ENCODE measurements at places on chromosomes 7 and 10.

DNA sequence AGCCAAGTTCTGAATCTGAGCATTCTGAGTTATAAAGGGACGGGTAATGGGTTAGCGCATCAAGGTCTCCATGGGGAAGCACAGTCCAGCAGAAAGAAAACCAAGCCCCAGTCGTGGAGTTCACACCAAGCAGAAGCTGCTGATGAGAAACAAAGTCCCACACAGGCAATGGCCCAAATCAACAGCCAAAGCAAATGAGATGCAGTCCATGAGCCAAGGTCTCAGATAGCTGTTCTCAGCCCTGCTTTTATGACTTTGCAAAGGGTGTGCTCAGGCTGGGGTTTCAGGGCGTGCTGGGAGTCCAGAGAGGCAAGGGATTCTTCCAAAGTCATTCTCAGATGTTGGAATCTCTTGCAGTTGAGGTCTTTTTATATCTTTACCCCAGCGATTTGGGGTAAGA, 32.0 kb downstream of the THNSL1 start:
- no peak for DNase-seq

DNA sequence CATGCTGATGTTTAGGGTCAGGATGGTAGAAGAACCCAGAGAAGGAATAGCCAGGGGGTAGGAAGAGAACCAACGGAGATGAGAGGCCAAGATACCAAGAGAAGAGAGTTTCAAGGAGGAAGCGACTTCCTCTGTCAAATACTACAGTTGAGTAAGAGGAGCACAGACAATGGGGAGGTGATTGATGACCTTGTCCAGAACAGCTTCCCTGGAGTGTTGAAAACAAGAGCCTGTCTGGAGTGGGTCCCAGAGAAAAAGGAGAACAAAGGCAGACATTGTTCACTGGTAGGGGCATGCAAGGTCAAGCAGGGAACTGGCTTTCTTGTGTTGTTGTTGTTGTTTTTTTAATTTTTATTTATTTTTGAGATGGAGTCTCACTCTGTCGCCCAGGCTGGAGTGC, 9.6 kb upstream of the TRIM56 start:
- no peak for DNase-seq

DNA sequence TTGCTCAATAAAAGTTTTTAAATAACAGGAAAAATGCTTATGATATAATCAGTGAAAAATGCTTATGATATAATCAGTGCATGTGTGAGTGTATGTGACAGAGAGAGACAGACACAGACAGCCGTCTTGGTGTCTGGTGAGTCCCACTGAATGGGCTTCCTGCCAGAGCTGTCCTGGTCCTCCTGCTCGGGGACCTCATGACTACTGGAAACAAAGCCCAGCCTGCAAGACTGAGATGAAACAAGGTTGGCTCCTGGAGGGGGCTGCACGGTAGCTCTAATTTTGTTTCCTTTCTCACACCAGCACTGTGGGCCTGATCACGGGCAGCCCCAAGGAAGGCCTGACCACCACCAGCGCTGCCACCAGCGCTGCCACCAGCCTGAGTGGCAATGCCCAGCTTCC, 57.3 kb downstream of the NRP1 start:
- DNase-seq, result no peak

DNA sequence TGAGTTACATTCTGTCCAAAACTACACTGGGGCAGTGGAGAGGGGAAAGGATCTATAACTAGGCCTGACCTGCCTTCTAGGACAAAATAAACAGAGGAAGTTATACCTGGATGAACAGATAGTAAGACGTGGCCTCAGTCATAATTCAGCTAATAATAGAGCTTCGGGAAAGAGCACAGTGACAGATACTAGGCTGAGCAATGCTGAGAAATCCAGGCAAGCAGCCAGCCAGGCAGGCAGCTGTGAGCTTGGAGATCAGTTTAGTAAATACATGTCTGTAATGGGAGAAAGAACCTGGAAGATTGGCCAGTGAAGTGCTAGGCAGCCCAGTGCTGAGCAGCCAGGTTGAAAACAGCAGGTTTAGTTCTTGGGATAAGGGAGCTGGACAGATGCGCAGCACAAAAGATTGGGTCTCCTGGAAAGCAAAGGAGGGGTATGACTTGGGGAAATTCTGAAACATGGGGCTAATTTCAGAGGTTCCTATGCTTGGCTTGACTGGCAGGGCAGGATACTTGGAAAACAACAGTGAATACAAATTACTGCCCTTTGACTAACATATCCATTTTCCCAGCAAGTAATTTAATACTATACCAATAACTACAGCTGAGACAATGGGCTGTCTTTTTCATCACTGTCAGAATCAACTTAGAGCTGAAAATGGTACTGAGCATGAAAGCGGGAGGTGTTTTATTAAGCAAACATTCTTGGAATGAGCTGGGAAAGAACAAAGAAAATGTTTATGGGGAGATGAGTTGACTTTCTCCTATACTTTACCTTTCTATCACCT, 140.8 kb downstream of the DGKB start:
- no peak for DNase-seq

DNA sequence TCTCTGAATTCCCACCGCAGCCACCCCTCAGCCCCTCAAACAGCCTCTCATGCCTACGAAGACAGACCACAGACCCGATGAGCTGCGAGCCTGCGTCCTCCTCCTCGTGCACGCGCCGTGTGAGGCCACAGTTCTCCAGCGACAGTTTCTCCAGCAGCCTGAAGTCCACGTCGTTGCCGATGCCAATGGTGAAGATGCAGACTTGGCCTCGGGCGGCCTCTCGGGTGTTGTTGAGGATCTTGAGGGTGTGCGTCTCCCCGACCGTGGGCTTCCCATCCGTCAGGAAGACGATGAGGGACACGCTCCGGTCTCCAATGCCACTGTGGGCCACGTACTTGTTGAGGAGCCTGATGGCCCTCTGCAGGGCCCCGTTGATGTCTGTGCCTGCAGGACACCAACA, 87.1 kb downstream of the ITIH5 start:
- DNase-seq, result no peak

GRCh38 chr10:112227331-112227987, 43.9 kb upstream of the GPAM start:
- no peak for DNase-seq

DNA sequence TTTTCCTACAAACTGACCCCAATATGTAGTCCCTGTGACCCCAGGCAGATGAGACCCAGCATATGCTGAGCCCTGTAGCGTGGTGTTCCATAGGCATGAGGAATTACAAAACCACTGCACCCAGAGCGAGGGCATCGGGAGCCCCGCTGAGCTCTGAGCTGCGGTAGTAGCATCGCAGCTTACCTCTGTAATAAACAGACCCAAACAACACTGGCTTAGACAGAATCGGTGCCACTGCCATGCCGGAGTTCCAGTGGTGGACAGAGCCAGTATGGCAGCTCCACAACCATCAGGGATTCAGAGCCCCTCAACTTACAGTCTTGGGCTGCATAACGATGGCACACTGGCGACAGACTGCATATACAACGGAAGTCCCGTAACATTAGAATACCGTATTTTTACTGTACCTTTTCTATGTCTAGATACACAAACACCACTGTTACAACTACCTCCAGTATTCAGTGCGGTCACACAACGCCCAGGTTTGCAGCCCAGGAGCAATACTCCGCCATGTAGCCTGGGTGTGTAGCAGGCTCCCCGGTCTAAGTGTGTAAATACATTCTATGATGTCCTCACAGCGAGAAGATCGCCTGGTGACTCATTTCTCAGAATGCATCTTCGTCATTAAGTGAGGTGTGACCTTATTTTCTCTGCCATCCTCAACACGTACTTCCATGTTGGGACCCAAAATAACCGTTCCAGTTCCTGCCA, 68.8 kb downstream of the PROSER2 start:
- no peak for DNase-seq

- no peak for DNase-seq
Measured at GRCh38 chr10:26486304-26486703, 48.2 kb downstream of the APBB1IP start.

GRCh38 chr7:150979713-150980390, 1.7 kb upstream of the KCNH2 start:
- DNase-seq, result no peak

DNA sequence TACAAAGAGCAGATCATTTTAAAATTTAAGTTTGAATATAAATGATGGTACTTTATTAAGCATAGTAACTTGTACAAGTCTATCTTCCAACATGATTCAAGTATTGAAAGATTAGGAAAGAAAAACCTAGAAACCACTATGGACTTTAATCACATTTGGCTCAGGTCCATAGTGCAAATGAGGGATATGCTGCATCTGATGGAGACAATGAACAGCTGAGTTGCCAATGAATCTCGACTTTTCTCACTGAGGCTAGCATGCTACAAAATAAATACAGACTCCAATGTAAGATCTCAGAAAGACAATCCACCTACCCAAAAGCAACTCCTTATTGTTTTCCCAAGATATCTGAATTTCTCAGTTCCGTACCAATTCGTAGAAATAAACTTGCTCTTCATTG, 89.8 kb downstream of the SEMA3A start:
- DNase-seq, result no peak

DNA sequence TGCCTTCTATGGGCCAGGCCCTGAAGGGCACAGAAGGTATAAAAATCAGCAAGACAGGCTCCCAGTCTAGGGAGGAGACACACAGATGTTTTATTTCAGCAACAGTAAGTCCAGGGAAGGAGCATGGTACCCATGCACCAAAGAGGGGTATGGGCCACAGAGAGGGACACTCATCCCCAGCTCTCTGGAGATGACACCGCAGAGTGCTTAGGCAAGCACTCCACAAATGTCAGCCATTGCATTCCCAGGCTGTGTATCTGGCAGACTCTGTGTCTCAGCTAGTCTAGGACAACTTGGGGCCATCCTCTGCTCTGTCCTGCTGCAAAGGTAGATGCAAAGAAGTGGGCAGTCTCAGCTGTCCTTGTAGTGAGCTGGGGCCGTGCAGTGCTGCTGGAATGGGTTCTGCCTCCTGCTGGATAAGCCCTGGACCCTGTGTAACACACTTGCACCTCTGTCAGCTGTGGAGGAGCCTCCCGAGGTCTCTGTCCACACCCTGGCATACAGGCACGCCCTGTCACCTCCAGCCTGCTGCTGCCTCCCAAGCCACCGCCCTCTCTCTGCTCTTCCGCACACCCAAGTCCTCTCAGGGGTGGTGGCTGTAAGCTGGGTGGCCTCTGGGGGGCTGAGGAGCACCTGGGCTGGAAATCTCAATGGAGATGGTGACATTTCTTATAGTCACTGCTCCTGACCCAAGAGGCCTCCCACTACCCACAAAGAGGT, 57.6 kb downstream of the VOPP1 start:
- DNase-seq, result no peak

- DNase-seq, result no peak
Measured at GRCh38 chr7:126718419-126718818, 534.3 kb downstream of the GRM8 start.

- no peak for DNase-seq
Measured at GRCh38 chr10:24518981-24519597, 204.6 kb downstream of the ARHGAP21 start.

- no peak for DNase-seq
Measured at GRCh38 chr10:113180401-113181154, 230.5 kb downstream of the TCF7L2 start.

GRCh38 chr7:22660732-22661131, 66.3 kb upstream of the IL6 start:
- DNase-seq, result no peak

GRCh38 chr10:76632767-76633051, 1004.9 kb downstream of the KCNMA1 start:
- no peak for DNase-seq

DNA sequence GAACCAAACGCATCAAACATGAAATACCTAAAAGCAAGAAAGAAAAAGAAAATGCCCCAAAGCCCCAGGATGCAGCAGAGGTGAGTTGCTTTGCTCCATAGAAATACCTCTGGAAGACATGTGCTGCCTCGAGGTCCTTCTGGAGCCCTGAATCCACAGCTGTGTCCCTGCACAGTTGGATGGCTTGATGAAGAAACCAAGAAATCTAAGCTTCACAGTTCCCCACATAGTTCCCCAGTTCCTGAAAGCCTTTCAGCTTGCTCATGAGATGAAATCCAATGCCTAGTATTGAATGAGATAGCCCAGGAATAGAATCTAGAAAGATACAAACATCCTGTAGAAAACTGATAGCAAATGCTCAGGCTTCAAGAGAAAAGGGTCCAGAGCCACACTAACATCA, 182.8 kb downstream of the RTKN2 start:
- no peak for DNase-seq

DNA sequence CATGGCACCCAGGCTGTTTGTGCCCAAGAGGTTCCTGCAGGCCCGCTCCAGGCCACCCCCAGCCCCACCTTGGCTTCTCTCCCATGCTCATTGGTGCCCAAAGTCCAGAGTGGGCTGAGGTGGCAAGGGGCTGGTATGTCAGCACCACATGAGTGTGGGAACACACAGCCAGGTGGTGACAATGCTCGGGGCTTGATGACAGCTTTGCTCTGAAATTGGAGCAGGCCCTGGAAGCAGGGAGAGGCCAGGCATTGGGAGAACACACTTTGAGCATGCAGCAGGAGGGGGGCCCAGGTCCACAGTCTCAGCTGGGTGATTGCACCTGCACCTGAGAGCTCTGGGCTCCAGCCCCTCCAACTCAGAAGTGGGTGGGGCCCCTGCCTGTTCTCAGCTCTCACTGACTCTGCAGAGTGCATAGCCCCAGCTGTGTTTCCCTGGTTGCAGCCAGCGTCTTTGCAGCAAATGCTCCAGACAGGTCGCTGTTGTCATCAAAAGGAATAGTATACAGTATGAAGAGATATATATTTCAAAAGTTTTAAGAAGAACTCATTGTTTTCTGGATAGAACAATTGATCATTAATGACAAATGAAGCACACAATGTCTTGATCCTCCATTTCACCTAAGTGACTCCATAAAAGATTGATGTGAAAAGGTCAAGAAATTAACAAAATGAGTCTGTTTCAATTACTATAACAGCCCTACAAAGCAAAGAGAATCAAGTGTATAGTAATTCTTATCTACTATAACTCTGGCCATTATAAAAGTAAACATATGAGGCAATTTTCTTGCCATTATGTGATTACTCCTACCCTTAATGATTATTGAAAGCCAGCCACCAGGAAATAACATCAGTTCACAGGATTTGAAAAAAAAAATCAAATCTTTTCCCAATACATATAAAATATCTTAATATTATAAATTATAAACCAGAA, 848.1 kb downstream of the PCDH15 start:
- DNase-seq, result no peak

GRCh38 chr7:33459340-33459751, 330.0 kb downstream of the BBS9 start:
- no peak for DNase-seq

DNA sequence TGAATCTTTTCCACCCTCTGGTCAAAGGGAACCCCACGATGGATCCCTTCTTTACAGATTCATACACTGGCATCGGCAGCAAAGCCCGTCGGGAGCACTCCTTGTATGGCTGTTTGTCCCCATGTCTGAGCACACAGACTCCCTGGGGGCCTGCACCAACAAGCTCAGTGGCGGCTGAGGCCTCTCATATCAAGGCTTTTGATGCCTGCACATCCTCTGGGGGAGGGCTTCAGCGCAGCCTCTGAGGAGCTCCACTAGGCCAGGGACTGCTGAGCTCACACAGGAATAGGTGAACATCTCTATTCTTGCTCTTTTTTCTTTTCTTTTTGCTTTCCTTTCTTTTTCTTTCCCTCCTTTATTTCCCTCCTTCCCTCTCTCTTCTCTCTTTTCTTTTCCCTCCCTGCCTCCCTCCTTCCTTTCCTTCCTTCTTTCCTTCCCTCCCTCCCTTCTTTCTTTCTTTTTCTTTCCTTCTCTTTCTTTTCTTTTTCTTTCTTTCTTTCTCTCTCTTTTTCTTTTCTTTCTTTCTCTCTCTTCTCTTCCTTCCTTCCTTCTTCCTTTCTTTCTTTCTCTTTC, 174.6 kb downstream of the CCDC3 start:
- DNase-seq, result no peak

GRCh38 chr10:106978756-106979155, 185.8 kb downstream of the SORCS1 start:
- DNase-seq, result no peak
